ENCODE measurements at places on chromosomes 1 and 21.

GRCh38 chr1:52658795-52659194 lies 25.8 kb downstream of the SHISAL2A start:
- DNase-seq = no peak

- DNase-seq = no peak
Observed at GRCh38 chr1:37944086-37944763, 2.6 kb downstream of the INPP5B start.

DNA sequence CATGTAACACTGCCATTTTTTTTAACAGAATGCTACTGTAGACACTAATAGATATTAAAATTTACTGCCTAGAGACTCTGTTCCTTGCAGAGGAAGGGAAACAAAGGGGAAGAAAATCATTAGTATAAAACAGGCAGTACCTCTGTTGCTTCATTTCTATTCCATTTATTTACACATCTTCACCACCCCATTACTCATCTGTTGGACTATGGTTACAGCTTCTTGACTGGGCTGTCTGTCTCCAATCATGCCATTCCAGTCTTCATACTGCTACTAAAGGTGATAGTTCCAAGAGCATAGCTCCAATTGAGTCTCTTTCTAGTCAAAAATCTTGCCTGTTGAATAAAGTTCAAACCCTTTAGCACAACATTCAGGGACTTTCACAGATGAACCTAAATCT lies 22.2 kb upstream of the GPR25 start:
- no peak for DNase-seq

DNA sequence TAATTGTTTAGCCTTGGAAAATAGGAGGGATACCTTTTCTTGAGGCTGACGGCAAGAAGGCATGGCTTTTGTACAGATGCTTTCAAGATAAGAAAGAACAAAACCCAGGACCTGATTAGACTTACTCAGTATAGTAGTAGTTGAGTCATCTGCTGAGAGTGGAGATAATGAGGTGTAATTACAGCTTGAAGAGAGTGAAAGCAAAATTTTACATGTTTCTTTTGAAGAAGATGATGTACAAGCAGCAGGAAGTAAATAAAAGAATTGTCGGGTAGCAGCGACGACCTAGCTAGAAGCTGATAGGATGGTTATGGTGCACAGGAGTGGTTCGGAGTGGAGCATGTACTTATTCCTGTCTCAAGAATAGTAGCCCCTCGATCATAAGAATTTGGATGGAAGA lies 6.6 kb downstream of the ANGPTL1 start:
- no peak for DNase-seq

GRCh38 chr1:193417403-193417802 lies 231.0 kb upstream of the B3GALT2 start:
- DNase-seq = no peak

DNA sequence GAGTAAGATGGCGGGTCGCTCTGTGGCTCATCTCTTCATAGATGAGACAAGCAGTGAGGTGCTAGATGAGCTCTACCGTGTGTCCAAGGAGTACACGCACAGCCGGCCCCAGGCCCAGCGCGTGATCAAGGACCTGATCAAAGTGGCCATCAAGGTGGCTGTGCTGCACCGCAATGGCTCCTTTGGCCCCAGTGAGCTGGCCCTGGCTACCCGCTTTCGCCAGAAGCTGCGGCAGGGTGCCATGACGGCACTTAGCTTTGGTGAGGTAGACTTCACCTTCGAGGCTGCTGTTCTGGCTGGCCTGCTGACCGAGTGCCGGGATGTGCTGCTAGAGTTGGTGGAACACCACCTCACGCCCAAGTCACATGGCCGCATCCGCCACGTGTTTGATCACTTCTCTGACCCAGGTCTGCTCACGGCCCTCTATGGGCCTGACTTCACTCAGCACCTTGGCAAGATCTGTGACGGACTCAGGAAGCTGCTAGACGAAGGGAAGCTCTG lies 2.4 kb downstream of the TNFAIP8L2 start:
- DNase-seq = no peak

- no peak for DNase-seq
Observed at GRCh38 chr1:80639777-80640533, 1160.8 kb upstream of the ADGRL2 start.

DNA sequence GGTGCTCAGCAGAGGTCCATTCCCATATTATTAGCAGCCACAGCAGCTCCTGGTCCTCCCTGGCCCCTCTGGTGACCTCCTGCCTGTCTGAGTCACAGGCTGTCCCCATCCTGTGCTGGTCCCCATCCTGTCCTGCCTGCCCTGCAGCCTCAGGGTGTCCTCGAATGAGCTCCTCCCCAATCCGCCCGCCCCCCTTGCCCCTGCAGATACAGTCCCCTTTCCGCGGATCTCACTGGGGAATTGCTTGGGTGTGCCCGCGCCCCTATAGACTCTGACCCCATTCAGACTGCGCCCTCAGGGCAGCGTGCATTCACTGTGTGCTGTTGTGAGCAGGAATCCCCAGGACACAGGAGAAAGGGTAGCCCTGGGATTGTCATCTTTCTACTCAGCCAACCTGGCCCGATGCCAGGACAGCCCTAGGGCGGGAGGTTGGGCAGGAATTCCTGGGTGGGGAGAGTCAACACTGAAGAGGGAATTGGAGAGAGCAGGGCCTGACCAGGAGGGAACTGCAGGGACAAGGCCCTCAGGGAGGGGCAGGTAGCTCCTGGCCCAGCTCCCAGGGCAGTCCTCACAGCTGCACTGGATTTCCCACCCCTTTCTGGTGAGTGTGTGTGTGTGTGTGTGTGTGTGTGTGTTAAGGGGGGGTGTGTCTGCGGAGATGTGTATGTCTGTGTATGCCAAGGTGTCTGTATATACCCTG lies 1.1 kb upstream of the GUCA2A start:
- DNase-seq = no peak

- no peak for DNase-seq
Observed at GRCh38 chr21:28133116-28133515, 859.6 kb downstream of the LTN1 start.

- no peak for DNase-seq
Observed at GRCh38 chr1:33228935-33229487, 27.3 kb upstream of the ZNF362 start.

GRCh38 chr1:62834400-62834961 lies 50.5 kb downstream of the ATG4C start:
- DNase-seq = no peak

DNA sequence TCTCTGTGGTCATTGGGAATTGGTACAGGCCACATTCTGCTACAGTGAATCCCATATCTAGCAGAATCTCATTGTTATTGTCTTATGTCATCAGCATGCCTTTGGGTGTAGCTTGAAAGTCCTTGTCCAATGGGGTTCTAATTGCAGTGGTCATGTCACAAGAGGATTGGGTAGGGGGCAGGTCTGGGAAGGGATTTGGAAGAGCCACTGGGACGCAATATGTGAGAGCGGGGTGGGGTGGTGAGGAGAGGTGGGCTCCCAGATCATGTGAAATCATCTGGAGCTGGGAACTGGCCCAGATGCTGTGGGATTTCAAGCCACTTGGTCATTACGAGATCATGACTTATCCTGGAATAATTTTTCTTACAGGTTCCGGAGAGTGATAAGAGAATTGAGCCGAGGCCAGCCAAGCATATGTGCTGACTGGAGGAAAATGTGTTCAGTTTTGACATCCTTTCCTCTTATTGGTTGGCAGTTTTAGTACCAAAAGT lies 16.3 kb downstream of the CNIH3 start:
- no peak for DNase-seq

GRCh38 chr1:232690285-232690935 lies 60.5 kb upstream of the SIPA1L2 start:
- no peak for DNase-seq

- no peak for DNase-seq
Observed at GRCh38 chr21:31479714-31480113, 135.7 kb upstream of the TIAM1 start.
